ENCODE measurements at places on chromosomes 3 and 15.

GRCh38 chr3:74592359-74592758 is 22.1 kb downstream of the CNTN3 start:
- DNase-seq: no peak

- DNase-seq: no peak
Measured at GRCh38 chr3:40828741-40829415, 304.1 kb downstream of the ZNF621 start.

DNA sequence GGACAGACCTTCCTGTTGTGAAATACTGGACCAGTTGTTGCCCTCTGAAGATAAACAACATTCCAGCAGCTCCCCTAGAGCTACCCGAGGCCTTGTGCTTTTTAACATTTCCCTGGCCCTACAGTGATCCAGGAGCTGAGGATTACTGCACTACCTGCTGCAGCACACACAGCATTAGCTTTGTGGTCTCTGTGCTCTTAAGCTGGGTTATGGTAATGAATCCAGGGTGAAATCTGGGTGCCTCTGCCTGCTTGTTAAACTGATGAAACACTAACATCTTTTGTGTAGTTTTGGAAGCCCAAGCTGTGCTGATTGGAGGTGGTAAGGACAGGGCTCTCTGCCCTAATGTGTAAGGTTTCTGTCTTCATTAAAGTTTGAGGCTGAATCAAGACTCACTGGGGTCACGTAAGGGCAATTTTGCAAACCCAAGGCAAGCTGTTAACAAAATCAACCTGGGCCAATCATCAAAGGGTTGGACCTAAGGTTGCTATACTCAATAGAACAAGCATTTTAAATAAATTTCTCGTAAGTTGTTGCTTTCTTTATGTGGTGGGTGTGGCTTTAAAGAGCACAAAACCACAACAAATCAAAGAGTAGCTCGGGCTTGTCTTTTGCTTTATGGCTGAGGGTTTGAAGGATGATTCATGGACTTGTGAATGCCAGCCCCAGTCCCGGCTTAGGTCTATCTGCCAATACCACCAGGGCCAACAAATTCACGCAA is 183.9 kb downstream of the TPRG1 start:
- DNase-seq: no peak

GRCh38 chr3:196518966-196519717 is 4.0 kb upstream of the SMCO1 start:
- DNase-seq: peak; percentile 94

DNA sequence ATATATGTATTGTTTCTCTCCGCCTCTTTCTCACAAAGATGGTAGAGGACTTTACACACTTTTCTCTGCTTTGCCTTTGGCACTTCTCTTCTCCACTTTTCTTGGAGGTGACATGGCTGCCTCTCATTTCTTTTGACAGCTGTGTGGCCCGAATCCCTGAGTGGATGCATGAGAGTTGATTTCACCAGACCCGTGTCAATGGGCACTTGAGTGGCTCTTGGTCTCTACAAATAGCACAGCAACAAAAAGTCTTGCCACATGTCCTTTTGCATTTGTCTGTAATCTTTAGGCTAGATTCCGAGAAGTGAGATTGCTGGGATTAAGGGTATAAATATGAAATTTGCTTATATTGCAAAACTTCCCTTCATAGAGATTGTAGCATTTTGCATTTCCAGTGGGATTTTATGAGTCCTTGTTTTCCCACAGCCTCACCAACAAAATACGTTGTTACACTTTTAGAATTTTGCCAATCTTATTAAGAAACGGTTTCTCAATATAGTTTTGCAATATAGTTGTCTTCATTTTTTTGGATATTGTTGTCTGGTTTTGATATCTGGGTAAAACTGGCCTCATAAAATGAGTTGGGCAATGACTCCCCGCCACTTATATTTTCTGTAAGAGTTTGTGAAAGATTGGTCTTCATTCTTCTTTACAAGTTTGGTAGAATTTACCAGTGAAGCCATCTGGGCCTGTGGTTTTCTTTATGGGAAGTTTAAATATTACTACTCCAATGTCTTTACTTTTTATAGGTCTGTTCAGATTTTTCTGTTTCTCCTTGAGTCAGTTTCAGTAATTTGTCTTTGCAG is 5.2 kb upstream of the TRPM1 start:
- no peak for DNase-seq

GRCh38 chr3:189606774-189607173 is 24.4 kb upstream of the TP63 start:
- no peak for DNase-seq

GRCh38 chr15:40762919-40763800 is 708 bp upstream of the GCHFR start:
- peak; percentile 85 for DNase-seq

- DNase-seq: no peak
Measured at GRCh38 chr3:46907271-46907670, 29.8 kb downstream of the PTH1R start.

- DNase-seq: no peak
Measured at GRCh38 chr3:72338942-72339669, 509.1 kb downstream of the SHQ1 start.

DNA sequence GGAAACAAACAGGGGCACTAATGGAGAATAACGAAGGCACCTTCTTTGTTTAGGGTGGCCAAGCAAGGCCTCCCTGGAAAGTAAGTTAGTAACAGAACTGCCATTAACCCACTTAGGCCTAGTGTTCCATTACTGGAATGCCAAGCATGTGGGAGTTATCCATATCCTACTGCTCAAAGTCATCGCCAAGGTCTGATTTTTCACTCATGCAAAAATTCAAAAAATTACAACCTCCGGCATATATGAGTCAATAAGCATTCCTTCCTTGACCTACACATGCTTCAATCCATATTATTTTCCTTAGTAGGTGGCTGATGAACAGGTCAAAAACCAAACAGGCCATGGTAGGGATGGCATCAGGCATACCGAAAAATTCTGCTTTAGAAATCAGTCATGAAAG is 1097.2 kb downstream of the FHIT start:
- DNase-seq: no peak

GRCh38 chr15:91921843-91922198 is 68.3 kb downstream of the SLCO3A1 start:
- DNase-seq: no peak

DNA sequence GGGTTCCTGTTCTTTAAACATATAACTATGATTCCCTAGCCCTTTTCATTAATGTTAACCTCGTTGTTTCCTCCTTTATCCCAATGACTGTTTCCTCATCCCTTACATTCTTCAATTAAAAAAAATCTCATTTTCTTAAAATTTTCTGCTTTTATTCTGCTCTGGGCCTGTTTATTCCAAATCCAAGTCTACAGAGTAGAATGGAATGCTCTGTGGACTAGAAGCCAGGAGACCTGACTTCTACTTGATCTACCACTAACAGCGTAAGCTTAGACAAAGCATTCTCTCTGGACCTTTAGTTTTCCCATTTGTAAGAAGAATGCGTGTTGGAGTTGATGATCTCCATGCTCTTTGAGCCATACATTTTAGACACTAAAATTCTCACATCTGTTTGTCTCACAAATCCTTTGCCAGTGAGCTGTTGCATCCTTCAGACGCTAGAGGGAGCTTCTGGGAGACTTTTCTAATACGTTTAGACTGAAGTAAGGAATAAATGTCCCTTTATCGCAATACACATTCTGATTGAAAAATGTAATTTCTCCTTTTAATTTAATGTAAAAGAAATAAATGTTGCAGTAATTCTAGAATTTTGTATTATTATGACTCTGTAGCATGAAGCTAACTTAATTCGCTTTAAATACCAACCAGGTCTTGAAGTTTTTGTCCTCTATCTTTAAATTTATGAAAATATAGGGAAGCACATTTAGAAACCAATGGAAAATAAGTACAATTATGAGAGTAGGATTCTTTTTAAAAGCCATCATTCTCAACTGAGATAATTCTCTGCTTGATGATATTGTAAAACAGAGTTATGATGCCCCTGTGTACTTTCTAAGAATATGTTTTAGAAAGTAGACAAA is 21.7 kb upstream of the GMNC start:
- peak; percentile 78 for DNase-seq

DNA sequence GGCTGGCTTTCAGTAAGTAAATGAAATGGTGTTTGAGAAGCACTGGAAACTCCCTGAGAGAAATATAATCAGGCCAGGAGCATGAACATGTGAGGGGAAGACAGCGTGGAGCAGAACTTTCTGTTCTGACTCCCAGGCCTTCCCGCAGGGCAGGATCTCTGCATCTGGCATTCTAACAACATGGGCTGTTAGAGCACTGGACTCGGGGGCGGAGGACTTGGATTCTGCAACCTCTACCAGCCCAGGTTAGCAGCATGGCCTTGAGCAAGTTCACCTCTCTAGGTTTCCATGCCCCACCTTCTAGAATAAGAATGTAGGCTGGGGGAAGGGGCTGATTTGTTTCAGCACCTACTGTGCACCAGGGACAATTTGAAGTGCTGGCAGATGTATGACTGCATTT is 12.5 kb upstream of the BFSP2 start:
- DNase-seq: no peak

- no peak for DNase-seq
Measured at GRCh38 chr3:59963676-59964075, 913.9 kb upstream of the CFAP20DC start.

DNA sequence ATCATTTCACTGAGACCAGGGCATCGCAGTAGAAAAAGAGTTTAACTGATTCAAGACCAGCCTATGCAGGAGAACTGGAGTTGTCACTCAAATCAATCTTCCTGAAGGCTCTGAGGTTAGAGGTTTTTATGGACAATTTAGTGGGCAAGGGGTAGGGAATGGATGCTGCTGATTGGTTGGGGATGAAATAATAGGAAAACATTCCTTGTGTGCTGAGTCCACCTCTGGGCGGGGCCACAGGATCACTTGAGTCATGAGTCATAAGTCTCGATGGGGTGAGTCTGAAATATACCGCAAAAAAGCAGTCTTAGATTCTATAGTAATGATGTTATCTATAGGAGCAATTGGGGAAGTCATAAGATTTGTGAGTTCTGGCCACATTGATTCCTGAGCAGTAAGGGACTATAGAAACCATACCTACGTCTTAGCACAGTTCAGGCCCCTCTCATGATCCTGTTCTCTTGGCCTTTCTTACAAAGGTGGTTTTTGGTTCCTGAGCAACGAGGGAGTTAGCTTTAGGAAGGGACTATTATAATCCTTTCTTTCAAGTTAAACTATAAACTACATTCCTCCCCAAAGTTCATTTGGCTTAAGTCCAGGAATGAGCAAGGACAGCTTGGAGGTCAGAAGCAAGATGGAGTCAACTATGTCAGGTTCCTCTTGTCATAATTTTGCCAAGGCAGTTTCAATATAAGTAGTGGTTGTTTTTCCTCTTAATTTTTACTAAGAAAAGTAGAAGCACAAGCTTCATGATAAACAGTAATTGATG is 2.7 kb upstream of the OPA1 start:
- DNase-seq: no peak

- DNase-seq: no peak
Measured at GRCh38 chr3:58706395-58707167, 40.0 kb upstream of the FAM3D start.

GRCh38 chr3:54349231-54349652 is 226.9 kb downstream of the CACNA2D3 start:
- DNase-seq: no peak
